ENCODE measurements at places on chromosomes 1 and 21.

DNA sequence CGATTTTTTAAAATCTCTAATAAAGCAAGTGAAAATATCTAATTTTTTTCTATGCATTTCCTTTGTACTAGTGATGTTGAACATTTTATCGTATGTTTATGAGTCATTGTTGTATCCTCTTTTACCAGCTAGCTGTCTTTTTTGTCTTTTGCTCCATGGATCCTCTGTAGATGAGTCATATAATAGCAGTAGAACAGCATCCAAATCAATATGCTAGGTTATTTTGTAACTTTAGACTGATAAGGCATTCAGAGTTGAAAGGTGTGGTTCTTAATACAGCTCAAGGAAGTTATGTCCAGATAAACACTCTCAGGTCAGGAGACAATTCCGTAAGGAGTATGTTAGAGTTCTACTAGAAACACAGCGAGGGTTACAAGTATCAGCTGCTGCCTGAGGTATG, 31.9 kb downstream of the MAP10 start:
- no peaks in the 10 kb centered on the region for H3K36me3 ChIP-seq
- H3K27me3 ChIP-seq: no peaks in the 10 kb centered on the region
- DNase-seq: no peak
- H3K4me3 ChIP-seq: no peak overlapping the region
- H3K27ac ChIP-seq: no peak overlapping the region

DNA sequence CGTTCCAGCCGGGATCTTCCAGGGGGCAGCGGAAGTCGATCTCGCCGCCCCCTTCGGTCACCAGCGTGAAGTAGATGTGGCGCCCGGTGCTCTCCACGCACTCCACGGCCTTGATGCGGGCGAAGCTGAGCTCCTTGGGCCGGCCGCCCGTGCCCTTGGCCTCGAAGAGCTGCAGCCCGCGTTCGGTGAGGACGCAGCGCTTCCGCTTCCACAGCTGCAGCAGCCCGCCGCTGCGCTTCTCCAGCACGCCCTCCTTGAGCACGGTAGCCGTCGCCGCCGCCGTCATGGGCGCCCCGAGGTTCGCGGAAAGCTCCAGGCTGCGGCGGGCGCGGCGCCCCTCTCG, 516 bp downstream of the PHLDA3 start:
- H3K4me1 ChIP-seq: peaks cover 33% of the 10 kb centered on the region
- peak overlapping the region; percentile 86 for H3K27ac ChIP-seq
- no peaks in the 10 kb centered on the region for H3K36me3 ChIP-seq
- peak overlapping the region; percentile 10 for H3K4me3 ChIP-seq

DNA sequence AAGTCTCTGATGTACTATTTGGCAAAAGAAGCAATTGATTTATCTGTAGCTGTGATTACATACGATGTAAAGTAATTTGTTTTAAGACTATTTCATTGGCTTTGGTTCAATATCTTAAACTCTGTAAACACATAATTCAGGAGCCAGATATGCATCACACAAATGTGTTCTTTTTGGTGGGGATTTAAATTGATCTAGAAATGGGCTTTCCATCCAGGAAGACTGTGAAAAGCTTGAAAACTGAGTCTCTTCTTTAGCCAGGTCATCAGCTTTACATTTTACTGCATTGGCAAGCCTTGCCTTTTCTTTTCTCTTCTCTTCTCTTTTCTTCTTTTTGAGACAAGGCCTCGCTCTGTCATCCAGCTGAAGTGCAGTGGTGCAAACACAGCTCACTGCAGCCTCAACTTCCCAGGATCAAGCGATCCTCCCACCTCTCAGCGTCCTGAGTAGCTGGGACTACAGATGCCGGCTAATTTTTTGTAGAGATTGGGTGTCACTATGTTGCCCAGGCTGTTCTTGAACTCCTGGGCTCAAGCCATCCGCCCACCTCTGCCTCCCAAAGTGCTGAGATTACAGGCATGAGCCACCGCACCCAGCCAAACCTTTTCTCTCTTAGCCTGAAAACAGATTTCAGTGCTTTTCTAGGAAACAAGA, 1.4 kb downstream of the RCAN3 start:
- peaks cover 53% of the 10 kb centered on the region for H3K4me1 ChIP-seq
- DNase-seq: no peak
- H3K36me3 ChIP-seq: no peaks in the 10 kb centered on the region
- H3K27me3 ChIP-seq: no peaks in the 10 kb centered on the region

- no peak overlapping the region for H3K4me3 ChIP-seq
- H3K27me3 ChIP-seq: no peaks in the 10 kb centered on the region
- H3K27ac ChIP-seq: no peak overlapping the region
- no peak for DNase-seq
Measured at GRCh38 chr1:182629499-182630096, 25.4 kb upstream of the RGS16 start.

GRCh38 chr1:185157599-185158412, 839 bp downstream of the SWT1 start:
- peak overlapping the region; percentile 63 for H3K4me3 ChIP-seq
- H3K27ac ChIP-seq: peak overlapping the region; percentile 100
- H3K27me3 ChIP-seq: no peaks in the 10 kb centered on the region
- no peaks in the 10 kb centered on the region for H3K36me3 ChIP-seq
- H3K4me1 ChIP-seq: peaks cover 33% of the 10 kb centered on the region

DNA sequence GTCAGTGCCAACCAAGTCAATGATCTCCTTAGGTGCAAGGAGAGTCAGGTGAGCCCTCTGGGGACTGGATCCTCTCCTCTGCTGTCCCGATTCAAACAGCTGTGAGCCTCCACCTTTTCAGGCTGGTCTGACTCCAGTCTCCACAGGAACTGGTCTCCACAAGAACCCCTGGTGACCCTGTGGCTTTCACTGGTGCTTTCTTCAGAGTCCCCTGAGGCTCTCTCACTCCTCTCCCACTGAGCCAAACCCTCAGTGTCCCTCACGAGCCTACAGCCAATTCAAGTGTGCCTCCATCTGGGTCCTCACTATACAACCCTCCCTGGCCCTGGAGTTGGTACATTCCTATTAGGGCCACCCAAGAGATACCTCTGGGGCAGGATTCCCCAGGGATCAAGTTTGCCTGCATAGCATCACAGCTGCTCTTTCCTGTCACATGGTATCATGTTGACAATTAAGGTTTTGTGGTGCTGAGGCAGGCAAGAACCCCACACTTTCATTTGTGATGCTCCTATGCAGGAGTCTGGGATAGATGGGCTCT, 5.2 kb upstream of the NGF start:
- no peak overlapping the region for H3K4me3 ChIP-seq
- no peak for DNase-seq
- no peaks in the 10 kb centered on the region for H3K27me3 ChIP-seq
- H3K36me3 ChIP-seq: no peaks in the 10 kb centered on the region

- no peak overlapping the region for H3K4me3 ChIP-seq
- no peak for DNase-seq
- no peak overlapping the region for H3K27ac ChIP-seq
- H3K4me1 ChIP-seq: no peaks in the 10 kb centered on the region
- no peaks in the 10 kb centered on the region for H3K27me3 ChIP-seq
Measured at GRCh38 chr21:26888256-26888655, 43.0 kb upstream of the ADAMTS1 start.

GRCh38 chr21:46093668-46094400, 4.1 kb upstream of the COL6A2 start:
- H3K4me3 ChIP-seq: no peak overlapping the region
- no peak overlapping the region for H3K27ac ChIP-seq
- no peaks in the 10 kb centered on the region for H3K36me3 ChIP-seq
- peaks cover 4% of the 10 kb centered on the region for H3K27me3 ChIP-seq

GRCh38 chr1:79694241-79694640, 687.7 kb upstream of the ADGRL4 start:
- H3K4me1 ChIP-seq: peaks cover 27% of the 10 kb centered on the region
- no peak overlapping the region for H3K4me3 ChIP-seq
- no peaks in the 10 kb centered on the region for H3K27me3 ChIP-seq
- DNase-seq: no peak

DNA sequence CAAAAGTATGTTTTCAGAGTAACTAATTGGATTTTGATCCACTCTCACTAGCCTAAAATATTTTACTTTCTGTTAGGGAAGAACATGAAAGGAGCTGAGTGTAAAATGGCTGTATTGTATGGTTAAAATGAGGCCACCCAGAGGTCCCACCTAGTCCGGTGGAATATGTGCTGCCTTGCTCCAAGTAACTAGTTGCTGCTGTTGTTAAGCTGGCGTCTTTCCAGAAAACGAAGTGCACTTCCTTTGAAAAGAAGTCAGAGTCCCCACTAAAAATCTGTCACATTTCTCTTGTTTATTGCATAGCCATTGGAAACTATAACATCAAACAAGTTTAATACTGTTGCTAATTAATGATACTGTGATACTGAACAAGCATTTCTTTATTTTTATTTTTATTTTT, 3.2 kb downstream of the SLC25A33 start:
- no peak overlapping the region for H3K27ac ChIP-seq
- no peaks in the 10 kb centered on the region for H3K27me3 ChIP-seq
- no peaks in the 10 kb centered on the region for H3K36me3 ChIP-seq
- H3K4me3 ChIP-seq: no peak overlapping the region
- peaks cover 36% of the 10 kb centered on the region for H3K4me1 ChIP-seq
- DNase-seq: peak; percentile 46

GRCh38 chr1:71635568-71635967, 554.7 kb upstream of the ZRANB2 start:
- no peaks in the 10 kb centered on the region for H3K36me3 ChIP-seq
- DNase-seq: no peak
- no peak overlapping the region for H3K4me3 ChIP-seq
- H3K27ac ChIP-seq: no peak overlapping the region
- no peaks in the 10 kb centered on the region for H3K4me1 ChIP-seq

DNA sequence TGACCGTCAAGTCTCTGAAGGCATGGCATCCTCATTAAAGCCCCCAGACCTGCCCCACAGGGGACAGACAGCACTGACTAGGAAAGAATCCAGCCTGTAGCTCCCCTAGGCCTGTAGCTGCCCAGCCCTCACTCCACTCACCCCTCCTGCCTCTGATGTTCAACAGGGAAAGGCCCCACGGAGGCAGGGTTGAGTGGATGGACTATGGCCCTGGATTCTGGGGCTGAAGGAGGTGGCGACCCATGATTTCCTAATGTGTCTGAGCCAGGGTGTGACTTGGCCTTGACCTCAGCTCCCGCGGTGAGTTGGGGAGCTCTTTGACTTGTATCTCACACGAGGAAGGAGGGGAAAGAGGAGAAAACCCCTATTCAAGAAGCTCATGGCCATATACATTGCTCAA, 238.5 kb upstream of the CSF3R start:
- no peak overlapping the region for H3K27ac ChIP-seq
- H3K36me3 ChIP-seq: no peaks in the 10 kb centered on the region
- no peak overlapping the region for H3K4me3 ChIP-seq

GRCh38 chr1:218886101-218886871, 287.4 kb upstream of the LYPLAL1 start:
- H3K27me3 ChIP-seq: no peaks in the 10 kb centered on the region
- no peaks in the 10 kb centered on the region for H3K36me3 ChIP-seq
- H3K4me1 ChIP-seq: no peaks in the 10 kb centered on the region
- peak; percentile 26 for DNase-seq

- H3K36me3 ChIP-seq: no peaks in the 10 kb centered on the region
- H3K27ac ChIP-seq: no peak overlapping the region
- no peak for DNase-seq
- no peaks in the 10 kb centered on the region for H3K27me3 ChIP-seq
Measured at GRCh38 chr1:12774801-12775345, 1.3 kb downstream of the PRAMEF12 start.

- no peak for DNase-seq
- no peak overlapping the region for H3K4me3 ChIP-seq
- H3K27me3 ChIP-seq: no peaks in the 10 kb centered on the region
- no peaks in the 10 kb centered on the region for H3K4me1 ChIP-seq
Measured at GRCh38 chr1:38169121-38169520, 122.5 kb upstream of the POU3F1 start.

DNA sequence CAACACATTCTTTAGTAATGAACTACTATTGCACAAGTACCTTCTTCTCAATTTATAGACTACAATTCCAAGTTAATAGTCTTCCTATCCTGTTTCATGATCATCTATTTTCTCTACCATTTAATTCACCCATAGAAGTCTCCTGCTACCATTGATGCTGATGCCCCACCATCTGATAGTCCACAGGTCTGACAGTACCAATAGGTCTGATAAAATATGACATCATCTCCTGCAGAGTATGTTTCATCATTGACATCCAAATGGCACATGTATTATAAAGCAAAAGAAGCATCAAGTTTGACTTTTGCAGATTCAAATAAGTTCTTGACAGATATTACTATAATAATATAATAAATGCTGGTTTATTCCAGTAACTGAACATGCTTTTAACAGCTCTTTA, 5.5 kb downstream of the COP1 start:
- no peak for DNase-seq
- H3K27me3 ChIP-seq: no peaks in the 10 kb centered on the region
- peaks cover 21% of the 10 kb centered on the region for H3K4me1 ChIP-seq
- H3K27ac ChIP-seq: no peak overlapping the region

DNA sequence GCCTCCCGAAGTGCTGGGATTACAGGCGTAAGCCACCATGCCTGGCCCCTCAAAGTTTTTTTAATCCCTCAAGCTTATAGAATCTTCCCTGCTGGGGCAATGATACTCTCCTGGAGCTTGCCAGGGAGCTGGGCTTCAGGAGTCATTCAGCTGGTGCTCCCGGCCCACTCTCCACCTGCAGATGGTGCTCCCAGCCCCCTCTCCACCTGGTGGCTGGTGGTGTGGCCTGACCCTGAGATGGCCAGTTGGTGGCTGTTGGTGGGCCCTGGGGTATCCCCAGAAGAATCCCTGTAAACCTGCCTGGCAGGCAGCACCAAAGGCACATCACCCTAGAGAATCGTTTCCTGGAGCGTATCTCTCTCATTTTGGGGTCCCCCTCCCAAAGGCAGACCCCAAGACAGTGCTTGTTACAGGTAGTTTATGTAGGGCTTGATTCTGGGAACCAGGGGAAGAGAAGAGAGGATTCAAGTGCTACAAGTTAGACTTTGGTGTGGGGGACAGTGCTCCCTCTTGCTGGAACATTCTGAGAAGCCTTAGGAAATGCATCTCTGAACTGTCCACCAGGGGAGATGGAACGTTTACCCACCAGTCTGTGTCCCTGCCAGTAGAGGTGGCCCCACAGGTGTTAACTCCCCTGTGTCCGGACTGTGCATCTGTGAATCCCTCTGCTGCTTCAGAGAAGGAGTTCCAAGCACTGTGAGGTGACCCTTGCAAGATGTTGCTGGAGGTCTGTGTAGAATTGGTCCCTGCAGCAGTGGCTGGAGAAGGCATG, 29.1 kb upstream of the ACTL8 start:
- no peak overlapping the region for H3K4me3 ChIP-seq
- H3K27ac ChIP-seq: no peak overlapping the region

DNA sequence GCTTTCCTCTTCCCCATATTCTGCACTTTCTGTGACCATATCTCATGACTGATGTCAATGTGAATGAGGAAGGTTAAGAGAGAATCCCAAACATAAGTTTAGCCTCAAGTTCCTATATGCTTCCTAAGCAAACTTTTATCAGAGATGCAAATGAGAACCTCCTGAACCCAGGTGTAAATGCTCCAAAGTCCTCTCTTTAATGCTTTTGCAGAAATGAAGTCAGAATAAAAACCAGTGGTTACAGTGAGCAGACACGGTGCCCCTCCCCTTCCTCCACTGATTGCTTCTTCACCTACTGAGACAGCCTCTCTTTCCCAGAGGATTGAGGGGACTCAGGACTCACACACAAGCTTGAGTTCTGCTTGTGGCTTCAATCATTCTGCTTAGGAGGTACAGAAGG, 11.6 kb upstream of the PIGC start:
- H3K36me3 ChIP-seq: no peaks in the 10 kb centered on the region
- peaks cover 51% of the 10 kb centered on the region for H3K4me1 ChIP-seq
- no peak overlapping the region for H3K4me3 ChIP-seq

GRCh38 chr1:7948960-7949359, 8.3 kb upstream of the TNFRSF9 start:
- no peaks in the 10 kb centered on the region for H3K36me3 ChIP-seq
- H3K27me3 ChIP-seq: no peaks in the 10 kb centered on the region
- H3K4me3 ChIP-seq: no peak overlapping the region
- peaks cover 7% of the 10 kb centered on the region for H3K4me1 ChIP-seq

- H3K36me3 ChIP-seq: no peaks in the 10 kb centered on the region
- H3K4me1 ChIP-seq: no peaks in the 10 kb centered on the region
- no peaks in the 10 kb centered on the region for H3K27me3 ChIP-seq
- H3K4me3 ChIP-seq: no peak overlapping the region
- H3K27ac ChIP-seq: no peak overlapping the region
Measured at GRCh38 chr1:19678493-19678892, 13.8 kb downstream of the HTR6 start.

Measured in body of pancreas (tissue), 4 donors.